SK-N-SH treated with all-trans-retinoic acid at 6 μM for 48 hours (cell line): ENCODE measurements at places on chromosomes 6 and 20.

DNA sequence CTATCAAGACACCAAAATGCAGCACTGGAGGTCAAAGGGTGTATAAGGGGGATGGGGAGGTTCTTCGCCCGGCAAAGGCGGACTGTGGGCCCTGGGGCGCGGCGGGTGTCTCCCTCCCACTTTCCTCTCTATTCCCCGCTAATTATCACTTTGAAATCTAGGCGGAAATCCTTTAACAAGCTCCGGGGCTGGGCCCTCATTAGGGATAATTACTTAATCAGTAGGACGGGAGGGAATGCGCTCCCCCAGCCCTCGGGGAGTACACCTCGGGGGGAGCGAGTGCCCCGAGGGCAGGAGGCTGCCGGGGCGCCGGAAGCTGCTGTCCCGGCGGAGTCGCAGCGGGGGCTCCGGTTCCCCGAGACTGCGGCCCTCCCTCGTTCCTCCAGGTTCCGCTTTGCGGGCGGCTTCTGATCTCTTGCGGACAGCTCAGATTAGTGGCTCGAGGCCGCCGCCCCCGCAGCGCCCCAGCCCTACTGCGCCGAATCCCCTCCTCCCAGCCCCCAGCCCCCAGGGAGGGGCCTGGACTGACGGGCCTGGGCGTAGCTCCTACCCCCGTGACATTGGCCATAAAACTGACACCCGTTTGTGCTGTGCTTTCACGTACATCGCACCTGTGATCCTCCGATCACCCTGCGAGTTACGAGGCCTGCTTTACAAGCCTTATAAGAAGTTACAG, 14.7 kb downstream of the MUCL3 start:
- ATAC-seq, result peak; percentile 78

DNA sequence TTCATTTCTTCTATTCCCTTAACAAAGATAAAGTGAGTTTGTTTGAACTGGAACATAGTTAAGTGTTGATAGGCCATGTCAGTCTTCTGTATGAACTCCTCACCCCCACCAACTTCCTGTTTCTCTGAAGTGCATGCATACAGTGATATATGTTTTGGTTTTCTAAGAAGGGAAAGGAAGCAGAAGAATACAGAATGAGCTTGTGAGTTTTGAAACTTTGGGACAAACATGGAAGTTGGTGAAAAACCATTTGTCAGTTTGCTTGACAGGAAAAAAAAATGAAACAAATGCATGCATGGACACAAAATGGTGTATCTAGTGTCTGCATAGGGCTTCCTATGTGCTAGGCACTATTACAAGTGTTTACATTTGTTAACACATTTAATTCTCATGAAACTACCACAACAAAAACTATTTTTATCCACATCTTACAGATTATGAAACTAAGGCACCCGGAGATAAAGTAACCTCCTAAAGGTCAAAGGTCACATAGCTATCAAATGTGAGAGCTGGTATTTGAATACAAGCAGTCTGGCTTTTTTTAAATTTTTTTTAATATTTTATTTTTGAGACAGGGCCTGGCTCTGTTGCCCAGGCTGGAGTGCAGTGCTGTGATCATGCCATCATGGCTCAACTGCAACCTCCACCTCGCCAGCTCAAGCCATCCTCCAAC, 105.9 kb downstream of the ADGRB3 start:
- no peak for ATAC-seq

GRCh38 chr6:22141241-22141745, 155.5 kb downstream of the PRL start:
- ATAC-seq, result peak; percentile 10; the same call in 2 of the 3 replicates

DNA sequence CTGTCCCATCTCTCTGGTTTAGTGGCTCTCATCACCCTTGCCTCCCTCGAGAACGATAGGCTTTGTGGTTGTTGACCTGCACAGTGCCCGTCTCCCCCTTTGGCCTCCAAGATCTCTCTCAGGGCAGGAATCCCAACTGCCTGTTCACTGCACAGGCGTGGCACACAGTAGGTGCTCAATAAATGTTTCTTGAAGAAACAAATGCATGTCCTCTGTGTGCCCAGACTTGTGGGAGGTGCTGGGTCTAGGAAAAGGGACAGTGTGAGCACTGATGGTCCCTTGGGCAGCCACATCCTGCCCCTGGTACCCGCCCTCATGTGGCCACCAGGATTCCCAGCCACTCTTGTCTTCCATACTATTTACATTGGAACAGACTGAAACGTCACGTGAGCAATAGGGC, 2.6 kb upstream of the BPIFB6 start:
- no peak for ATAC-seq

GRCh38 chr6:18323935-18324705, 59.8 kb upstream of the DEK start:
- peak; percentile 96 for ATAC-seq

DNA sequence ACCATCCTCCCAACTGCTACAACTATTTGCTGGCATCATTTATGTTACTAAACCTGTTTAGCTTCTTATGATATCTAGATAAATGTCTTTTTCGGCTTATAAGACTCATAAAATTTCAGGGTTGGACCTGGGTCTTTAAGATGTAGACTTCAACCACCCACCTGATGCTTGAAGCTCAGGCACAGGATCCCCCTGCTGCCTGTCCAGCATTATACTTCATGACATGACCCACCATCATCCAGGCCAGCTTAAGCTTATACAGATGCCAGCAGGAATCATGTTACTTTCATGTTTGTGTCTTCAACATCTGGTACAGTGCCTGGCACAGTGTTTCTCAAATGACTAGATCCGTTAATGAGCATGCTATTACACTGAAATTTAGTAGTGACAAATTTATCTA, 47.4 kb downstream of the SLC17A5 start:
- ATAC-seq, result no peak

DNA sequence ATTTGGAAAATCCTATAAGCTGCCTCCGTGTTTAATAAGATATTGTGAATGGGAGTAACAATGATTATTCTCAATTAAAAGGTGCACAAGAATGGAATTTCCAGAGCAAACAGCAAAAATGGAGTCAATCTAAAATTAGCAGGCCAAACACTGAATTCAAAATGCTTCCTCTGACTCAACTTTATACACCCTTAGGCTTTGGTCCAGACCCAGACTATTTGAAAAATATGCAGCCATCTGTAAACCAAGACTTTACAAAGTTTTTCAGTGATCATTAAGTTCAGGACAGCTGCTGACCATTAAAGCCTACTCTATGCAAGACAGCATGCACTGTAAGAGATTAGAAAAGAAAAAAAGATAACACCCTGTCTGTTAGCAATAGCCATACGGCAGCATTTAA, 39.4 kb upstream of the CCN6 start:
- peak; percentile 72 for ATAC-seq

DNA sequence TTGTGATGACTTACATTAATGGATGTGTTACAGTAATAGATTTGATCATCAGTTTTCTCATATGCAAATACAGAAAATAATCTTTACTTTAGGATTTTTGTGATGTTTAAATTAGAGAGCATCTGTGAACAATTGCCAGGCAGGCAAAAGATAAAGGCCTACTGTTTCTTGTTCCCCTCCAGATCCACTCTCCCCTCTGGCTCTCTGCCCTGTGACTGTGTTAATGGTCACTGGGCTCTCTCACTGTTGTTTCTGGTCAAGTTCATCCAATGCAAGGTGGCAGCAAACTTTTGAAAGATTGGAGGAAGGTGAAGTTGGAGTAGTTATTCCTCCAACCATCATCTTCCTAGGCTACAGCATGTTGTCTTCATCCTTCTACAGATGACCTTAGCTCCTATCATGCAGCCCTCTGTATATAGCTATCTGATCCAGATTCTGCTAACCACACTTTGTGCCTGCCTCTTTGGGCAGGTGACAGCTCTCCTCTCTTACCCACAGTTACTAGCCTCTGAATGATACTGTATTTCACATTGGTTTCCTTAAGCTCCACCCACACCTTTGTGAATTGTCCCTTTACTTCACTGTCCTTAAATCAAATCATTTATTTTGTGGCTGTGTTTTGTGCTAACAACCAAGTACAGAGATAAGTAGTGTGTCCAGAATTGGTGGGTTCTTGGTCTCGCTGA, 48.9 kb upstream of the ARG1 start:
- no peak for ATAC-seq

GRCh38 chr6:161984713-161985112, 710.9 kb upstream of the AGPAT4 start:
- no peak for ATAC-seq

GRCh38 chr6:16810411-16810810, 49.2 kb upstream of the ATXN1 start:
- ATAC-seq, result no peak

DNA sequence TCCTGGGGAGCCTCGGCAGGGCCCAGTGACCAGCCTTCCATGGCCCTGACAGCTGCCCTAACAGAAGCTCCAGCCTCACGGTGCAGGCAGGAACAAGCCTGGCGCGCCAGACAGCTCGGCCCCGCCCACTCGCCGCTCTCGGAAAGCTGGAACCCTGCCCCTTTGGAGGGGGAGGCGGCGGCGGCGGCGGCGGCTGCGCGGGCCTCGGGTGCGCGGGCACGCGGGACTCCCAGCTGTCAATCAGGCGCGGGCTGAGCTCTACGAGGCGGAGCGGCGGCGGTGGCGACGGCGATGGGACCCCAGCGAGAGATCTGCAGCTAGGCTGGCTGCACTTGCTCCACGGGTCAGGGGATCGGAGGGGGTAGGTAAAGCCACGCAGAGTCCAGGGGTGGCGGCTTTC, at the start of gene NRSN1:
NRSN1 (plus strand) TSS at position 236 of the 400 bp plus-strand sequence. CDS start 8,113 bp downstream, outside the sequence.
- ATAC-seq, result no peak; the same call in 2 of the 3 replicates

GRCh38 chr6:133568970-133569889, 319.7 kb upstream of the TCF21 start:
- peak; percentile 95 for ATAC-seq

DNA sequence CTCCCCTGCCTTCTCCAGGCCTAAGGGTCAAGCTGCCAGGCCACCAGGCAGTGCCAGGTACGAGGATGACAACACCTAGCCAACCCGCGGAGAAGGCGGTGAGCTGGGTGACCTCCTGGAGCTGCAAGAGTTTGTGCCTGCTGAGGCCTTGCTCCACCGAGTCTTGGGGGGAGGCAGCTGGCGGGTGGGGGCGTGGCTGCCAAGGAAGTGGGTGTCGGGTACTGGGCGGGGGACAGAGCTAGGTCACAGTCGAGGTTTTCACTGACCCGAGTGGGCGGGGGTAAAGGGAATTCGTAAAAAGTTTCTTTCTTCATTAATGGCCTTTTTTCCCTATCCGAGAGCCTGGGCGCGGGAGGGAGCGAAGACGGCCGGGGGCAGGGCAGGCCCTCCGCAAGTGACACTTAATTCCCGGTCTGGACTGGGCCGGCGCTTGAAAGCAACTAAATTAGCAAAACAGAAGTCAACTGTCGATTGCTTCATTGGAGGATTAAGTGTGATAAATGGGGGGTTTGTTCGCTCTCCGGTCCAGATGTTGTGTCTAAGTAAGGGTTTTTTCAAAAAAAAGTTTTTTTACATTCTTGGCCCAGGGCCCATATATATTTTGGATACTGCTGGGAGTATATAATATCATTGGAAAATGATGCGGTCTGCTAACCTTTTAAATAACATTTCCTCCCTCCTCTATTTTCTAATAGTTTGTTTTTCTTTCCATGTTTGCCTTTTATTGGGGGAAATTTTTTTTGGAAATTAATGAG, 43.1 kb upstream of the FOXP4 start:
- ATAC-seq, result no peak

DNA sequence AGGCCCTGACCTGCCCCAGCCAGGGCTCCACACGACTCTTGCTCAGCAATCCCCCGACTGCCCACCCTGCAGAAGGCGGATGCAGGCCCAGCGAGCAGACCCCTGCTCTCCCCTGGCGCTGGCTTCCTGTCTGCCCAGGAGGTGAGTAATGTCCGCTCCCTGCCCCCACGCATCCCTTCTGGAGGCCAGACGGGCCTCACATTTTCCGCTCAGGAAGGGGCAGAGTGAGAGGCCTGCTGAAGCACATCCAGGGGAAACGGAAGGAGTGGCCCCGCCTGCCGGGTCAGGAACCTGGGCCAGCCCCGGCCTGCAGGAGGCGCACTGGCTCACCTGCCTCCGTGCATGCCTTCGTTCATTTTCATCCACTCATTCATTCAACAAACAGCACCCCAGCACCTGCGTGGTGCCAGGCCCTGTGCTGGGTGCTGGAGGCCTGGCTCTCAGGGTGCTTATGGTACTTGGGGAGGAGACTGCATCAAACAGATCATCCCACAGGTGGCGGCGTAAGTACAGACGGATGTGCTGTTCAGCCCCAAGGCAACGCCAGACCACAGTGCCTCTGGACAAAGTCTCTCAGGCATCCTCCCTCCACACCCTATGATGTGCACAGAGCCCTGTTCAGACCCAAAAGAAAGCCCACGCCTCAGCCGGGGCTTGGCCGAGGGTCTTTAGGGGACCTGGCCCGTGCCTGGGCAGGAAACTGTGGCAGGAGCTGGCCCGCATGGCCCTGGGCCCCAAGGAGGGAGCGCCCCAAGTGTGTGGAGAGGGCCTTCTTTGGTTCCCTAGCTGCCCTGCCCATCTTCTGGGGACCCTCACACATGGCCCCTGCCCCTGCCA, 112.1 kb downstream of the ASXL1 start:
- peak; percentile 54 for ATAC-seq

GRCh38 chr20:37415118-37416085, 69.5 kb downstream of the SRC start:
- no peak; the same call in 2 of the 3 replicates for ATAC-seq

DNA sequence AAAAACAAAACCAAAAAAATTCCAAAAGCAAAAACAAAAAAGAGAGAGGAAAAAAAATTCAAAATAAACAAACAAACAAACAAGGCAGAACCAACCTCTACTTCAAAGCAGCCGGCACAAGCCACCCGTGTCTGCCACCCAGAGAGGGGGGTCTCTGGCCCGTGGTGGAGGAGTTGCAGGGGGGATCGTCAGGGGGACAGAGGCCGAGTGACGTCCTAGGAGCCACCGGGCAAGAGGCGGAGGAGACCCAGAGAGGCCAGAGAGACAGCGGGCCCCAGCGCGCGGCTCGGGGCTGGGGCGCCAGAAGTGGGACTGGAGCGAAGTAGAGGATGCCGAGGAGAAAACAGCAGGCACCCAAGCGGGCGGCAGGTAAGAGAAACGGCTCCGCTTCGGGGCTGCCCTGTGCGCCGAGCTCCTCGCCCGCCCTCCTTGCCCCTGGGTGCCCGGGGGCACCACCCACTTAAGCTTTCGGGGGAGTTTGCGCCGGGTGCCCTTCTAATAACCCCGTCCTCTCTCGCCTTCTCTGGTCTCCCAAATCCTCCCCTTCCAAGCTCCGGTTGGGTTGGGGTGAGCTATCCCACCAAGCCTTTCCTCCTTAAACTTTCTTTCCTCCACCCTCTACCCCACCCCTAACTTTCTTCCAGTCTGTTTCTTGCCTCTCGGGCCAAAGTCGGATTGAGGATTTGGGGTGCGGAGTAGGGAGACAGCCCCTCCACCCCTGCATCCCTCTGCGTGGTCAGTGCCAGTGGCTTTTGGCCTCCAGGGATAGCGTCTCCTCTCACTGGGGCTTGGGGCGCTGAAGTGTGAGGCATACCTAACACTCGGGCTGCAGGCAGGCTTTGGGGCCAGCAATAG, 1.0 kb downstream of the TSHZ2 start:
- ATAC-seq, result peak; percentile 62; the same call in 2 of the 3 replicates

GRCh38 chr6:96522465-96523009, 931 bp downstream of the UFL1 start:
- ATAC-seq, result peak; percentile 41

DNA sequence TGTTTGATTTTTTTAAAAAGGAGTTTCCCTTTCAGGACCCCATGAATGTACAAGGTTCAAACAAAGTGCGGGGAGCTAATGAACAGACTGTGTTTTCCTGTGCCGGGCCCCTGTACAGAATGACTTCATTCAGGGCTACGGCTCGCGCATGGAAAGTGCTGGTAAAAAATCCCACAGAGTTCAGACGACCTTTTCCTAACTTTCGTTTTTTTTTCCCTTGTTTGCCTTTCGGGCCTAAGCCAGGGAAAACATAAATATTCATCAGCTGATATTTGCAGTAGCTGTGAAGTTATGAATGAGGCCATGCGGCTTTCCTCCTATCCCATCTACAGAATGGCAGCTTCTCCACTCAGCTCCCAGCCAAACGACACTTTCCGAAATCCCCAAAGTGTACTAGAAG, 74.0 kb downstream of the HAO1 start:
- ATAC-seq, result no peak
